ENCODE measurements at places on chromosomes 3 and 15. TPM values are rescaled to one million over a fixed set of nuclear protein-coding genes. Genes with fewer than 3 reads are reported as not detected.

DNA sequence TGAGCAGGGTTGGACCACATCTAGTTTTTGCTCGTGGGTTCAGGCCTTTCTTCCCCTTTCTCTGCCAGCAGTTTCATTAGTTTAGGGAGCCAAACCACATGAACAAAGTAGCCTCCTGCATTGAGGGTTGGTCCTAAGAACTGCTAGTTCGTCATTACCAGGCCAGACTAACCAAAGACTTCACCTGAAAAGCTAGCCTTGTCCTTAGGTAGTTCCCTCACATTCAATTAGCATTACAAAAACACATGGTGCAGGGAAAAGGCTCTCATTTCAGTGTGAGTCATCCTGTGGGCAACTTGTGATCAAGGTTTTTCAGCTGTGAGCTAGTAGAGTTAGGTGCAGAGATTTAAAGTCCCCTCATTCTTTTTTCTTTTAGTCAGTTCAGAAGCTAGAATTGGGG lies 279.3 kb upstream of the CTNNB1 start:
- H3K27ac ChIP-seq = no peak overlapping the region
- no peaks in the 10 kb centered on the region for H3K36me3 ChIP-seq
- peaks cover 2% of the 10 kb centered on the region for H3K4me1 ChIP-seq
- DNase-seq = no peak

- H3K4me1 ChIP-seq = peaks cover 2% of the 10 kb centered on the region
- no peaks in the 10 kb centered on the region for H3K36me3 ChIP-seq
- H3K27me3 ChIP-seq = no peaks in the 10 kb centered on the region
- no peak overlapping the region for H3K4me3 ChIP-seq
Observed at GRCh38 chr3:167867981-167868380, 132.5 kb downstream of the SERPINI1 start.

KIF15 gene
- total RNA-seq = 0.81 TPM

- no peak for DNase-seq
- H3K27me3 ChIP-seq = no peaks in the 10 kb centered on the region
- H3K36me3 ChIP-seq = no peaks in the 10 kb centered on the region
- H3K27ac ChIP-seq = no peak overlapping the region
- no peak overlapping the region for H3K4me3 ChIP-seq
Observed at GRCh38 chr15:57767481-57767880, 61.0 kb downstream of the POLR2M start.

GRCh38 chr3:151479452-151479851 lies 18.6 kb upstream of the IGSF10 start:
- H3K4me3 ChIP-seq = no peak overlapping the region
- H3K4me1 ChIP-seq = no peaks in the 10 kb centered on the region
- H3K36me3 ChIP-seq = no peaks in the 10 kb centered on the region

- H3K4me3 ChIP-seq = no peak overlapping the region
- no peak for DNase-seq
- no peaks in the 10 kb centered on the region for H3K27me3 ChIP-seq
- no peak overlapping the region for H3K27ac ChIP-seq
Observed at GRCh38 chr3:58429657-58430056, 4.0 kb downstream of the PDHB start.

DZIP1L gene
- 8.1 TPM for total RNA-seq

- H3K27ac ChIP-seq = no peak overlapping the region
- H3K36me3 ChIP-seq = no peaks in the 10 kb centered on the region
Observed at GRCh38 chr3:160112481-160112880, 112.7 kb upstream of the C3orf80 start.

ZNF80 gene
- total RNA-seq = not detected

DNA sequence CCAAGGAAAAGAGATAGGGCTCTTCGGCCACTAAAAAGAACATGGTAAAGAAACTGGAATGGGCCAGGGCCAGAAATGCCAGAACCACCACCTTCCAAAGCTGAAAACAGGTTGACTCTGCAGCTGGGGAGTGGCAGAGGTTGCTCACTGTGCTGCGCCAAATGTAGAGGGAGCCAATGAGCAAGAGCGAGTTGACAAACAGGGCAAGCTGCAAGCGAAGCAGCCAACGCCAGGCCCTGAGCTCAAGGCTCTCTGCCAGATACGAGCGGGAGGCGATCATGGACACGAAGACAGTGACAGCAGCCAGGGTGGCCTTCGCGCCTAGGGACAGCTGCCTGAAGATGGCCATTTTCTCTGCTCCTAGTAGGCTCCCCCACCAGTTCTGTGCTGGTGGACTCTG lies 3.1 kb downstream of the GLB1 start:
- H3K36me3 ChIP-seq = peaks cover 22% of the 10 kb centered on the region
- H3K4me1 ChIP-seq = peaks cover 13% of the 10 kb centered on the region
- H3K27ac ChIP-seq = no peak overlapping the region
- no peak overlapping the region for H3K4me3 ChIP-seq
- H3K27me3 ChIP-seq = no peaks in the 10 kb centered on the region

GRCh38 chr15:65400760-65401610 lies 21.8 kb downstream of the IGDCC4 start:
- no peak overlapping the region for H3K27ac ChIP-seq
- peaks cover 20% of the 10 kb centered on the region for H3K27me3 ChIP-seq
- DNase-seq = peak; percentile 77

C3orf20 gene
- total RNA-seq = 0.14 TPM

GRCh38 chr15:58002338-58003126 lies 63.0 kb downstream of the ALDH1A2 start:
- no peaks in the 10 kb centered on the region for H3K4me1 ChIP-seq
- H3K27ac ChIP-seq = no peak overlapping the region
- no peak for DNase-seq
- H3K36me3 ChIP-seq = no peaks in the 10 kb centered on the region
- peaks cover 3% of the 10 kb centered on the region for H3K27me3 ChIP-seq

- peaks cover 16% of the 10 kb centered on the region for H3K4me1 ChIP-seq
- no peaks in the 10 kb centered on the region for H3K36me3 ChIP-seq
- H3K27me3 ChIP-seq = no peaks in the 10 kb centered on the region
- no peak overlapping the region for H3K27ac ChIP-seq
- no peak overlapping the region for H3K4me3 ChIP-seq
Observed at GRCh38 chr15:93052090-93052879, 36.7 kb downstream of the RGMA start.

DNA sequence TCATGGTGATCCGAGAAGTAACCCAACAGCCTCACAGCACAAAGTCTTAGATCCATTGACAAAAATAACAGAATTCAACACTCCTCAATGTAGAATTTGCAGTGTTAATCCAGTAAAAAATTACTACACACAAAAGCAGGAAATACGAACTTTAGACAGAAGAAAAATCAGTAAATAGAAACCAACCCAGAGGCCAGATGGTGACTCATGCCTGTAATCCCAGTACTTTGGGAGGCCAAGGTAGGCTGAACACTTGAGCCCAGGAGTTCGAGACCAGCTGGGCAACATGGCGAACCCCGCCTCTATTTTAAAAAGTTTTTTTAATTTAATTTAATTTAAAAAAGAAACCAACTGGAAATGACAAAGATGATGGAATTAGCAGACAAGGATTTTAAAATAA lies 36.1 kb downstream of the SELENOT start:
- H3K27me3 ChIP-seq = no peaks in the 10 kb centered on the region
- no peaks in the 10 kb centered on the region for H3K36me3 ChIP-seq

EDEM1 gene
- total RNA-seq = 88.6 TPM

SLC51B gene
- 3.8 TPM for total RNA-seq

DNA sequence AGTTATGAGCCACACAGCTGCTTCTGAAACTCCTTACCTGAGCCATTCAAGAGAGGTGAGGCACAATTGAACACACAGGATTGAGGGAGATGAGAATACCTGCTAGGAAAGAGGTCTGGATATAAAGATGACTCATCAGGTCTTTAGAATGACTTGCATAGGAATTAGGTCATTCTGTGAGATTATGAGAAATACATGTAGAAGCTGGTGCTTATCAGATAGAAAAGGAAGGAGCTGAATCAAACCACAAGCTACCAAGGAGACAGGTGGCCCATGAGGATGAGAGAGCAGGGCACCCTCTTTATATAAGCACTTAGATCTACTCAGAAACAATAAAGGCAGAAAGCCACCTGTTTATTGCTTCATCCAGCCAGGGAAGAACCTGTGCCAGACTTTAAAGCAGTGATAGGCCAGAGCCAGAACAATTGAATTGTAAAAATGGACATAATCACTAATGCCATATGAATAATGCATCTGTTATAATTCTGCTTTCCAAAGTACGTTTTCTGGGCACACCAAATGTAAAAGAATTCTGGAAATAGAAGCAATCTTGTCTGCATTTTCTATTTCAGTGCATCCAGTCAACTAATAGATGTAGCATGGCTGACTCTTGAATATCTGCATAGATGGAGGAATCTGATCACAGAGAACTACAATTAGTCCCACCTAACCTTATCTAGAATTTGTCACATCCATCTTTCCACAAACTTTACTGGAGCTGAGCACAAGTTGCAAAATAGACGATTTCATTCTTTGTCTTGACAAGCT lies 74.9 kb downstream of the PIK3R4 start:
- H3K4me1 ChIP-seq = no peaks in the 10 kb centered on the region
- DNase-seq = no peak
- no peak overlapping the region for H3K4me3 ChIP-seq
- peaks cover 38% of the 10 kb centered on the region for H3K36me3 ChIP-seq
- no peaks in the 10 kb centered on the region for H3K27me3 ChIP-seq

ZNF385D gene
- 9.4 TPM for total RNA-seq

DNA sequence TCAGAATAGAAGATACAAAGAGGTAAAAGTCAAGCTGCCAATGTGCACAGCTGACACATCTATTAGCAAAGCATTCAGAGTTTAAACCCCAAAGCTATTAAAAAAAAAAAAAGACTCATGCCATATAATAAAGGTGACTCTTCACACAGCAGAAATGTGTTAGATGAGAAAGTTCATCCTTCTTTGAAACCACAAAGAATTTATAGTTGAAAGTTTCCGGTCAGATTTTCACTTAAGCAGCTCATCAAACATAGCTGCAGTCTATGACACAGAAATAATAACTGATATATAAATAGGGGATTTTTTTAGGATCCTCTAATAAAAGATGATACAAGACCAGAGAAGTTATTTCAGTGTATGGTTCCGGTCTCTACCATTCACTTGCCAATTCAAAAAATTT lies 76.6 kb downstream of the WWTR1 start:
- no peaks in the 10 kb centered on the region for H3K36me3 ChIP-seq
- no peaks in the 10 kb centered on the region for H3K27me3 ChIP-seq
- H3K4me1 ChIP-seq = peaks cover 63% of the 10 kb centered on the region
- H3K27ac ChIP-seq = no peak overlapping the region

ADAMTS9 gene
- total RNA-seq = 30.1 TPM

VGLL3 gene
- 61.5 TPM for total RNA-seq

TNFSF10 gene
- total RNA-seq = 140 TPM

FYCO1 gene
- 47.3 TPM for total RNA-seq

TLR9 gene
- total RNA-seq = 0.87 TPM

DNA sequence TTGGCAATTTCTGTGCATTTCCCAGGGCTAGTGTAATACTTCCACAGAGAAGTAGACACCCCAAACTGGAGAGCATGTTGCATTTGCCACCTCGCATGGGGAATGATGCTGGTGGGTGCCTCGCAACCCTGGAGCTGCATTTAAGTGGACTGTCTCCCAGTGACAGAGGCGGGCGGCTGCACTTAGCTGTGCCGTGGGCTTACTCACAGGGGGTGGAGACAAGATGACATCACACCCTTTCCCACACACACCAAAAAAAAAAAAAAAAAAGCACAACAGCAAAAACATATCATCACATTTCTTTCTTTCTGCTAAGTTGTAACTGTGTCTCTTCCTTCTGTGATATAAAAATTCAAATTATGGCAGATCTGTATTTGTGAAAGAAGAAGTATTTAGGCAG lies at the start of gene ABI3BP:
Gene ABI3BP (minus strand): TSS at position 113 of the 400 bp plus-strand sequence. CDS start 37 bp downstream, at position 76.
- H3K36me3 ChIP-seq = no peaks in the 10 kb centered on the region
- peak; percentile 70 for DNase-seq
- peak within 1 kb of the TSS; percentile 76 for H3K27ac ChIP-seq
- peaks cover 7% of the 10 kb centered on the region for H3K4me1 ChIP-seq
- no peaks in the 10 kb centered on the region for H3K27me3 ChIP-seq
- H3K4me3 ChIP-seq = peak within 1 kb of the TSS; percentile 49

ASB14 gene
- not detected for total RNA-seq

PIGB gene
- 8.6 TPM for total RNA-seq

GRCh38 chr3:195893916-195894465 lies 14.4 kb downstream of the TNK2 start:
- H3K4me3 ChIP-seq = no peak overlapping the region
- no peak overlapping the region for H3K27ac ChIP-seq
- DNase-seq = no peak
- H3K4me1 ChIP-seq = peaks cover 49% of the 10 kb centered on the region

- no peak for DNase-seq
- no peaks in the 10 kb centered on the region for H3K4me1 ChIP-seq
- H3K4me3 ChIP-seq = no peak overlapping the region
- no peaks in the 10 kb centered on the region for H3K36me3 ChIP-seq
- H3K27me3 ChIP-seq = no peaks in the 10 kb centered on the region
Observed at GRCh38 chr3:178058629-178059028, 477.6 kb upstream of the KCNMB2 start.

GRCh38 chr15:65963911-65964482 lies 94.7 kb downstream of the RAB11A start:
- no peak overlapping the region for H3K27ac ChIP-seq
- no peak for DNase-seq
- no peaks in the 10 kb centered on the region for H3K4me1 ChIP-seq
- no peaks in the 10 kb centered on the region for H3K36me3 ChIP-seq
- H3K27me3 ChIP-seq = peaks cover 13% of the 10 kb centered on the region

DNA sequence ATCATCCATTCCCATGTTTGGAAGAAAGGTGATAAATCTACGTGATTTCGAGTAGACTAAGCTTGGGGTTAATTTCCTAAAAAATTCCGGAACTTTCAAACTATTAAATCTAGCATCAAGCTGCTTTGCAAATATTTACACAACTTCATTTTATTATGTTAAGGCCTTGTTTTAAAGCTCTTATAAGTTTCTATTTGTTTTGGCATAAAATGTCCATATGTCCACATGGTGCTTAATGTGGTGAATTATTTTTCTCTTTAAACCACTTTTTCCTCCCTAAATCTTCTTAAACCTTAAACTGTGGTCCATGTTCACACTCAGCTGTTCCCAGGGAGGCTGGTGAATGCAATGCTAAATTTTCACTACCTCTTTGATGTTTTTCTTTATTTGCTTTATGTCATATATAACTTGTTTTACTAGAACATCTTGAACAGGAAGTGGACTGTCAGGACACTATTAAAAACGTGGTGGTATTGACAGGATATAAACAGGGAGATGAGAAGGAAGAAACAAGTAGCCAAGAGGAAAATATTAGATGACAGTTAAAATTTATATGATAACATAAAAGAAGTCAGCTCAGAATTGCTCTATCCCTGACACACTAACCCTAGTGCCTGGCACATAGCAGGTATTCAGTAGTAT lies 72.5 kb upstream of the AGTR1 start:
- no peaks in the 10 kb centered on the region for H3K27me3 ChIP-seq
- no peak overlapping the region for H3K4me3 ChIP-seq
- no peak overlapping the region for H3K27ac ChIP-seq
- no peaks in the 10 kb centered on the region for H3K4me1 ChIP-seq
- no peak for DNase-seq

DNA sequence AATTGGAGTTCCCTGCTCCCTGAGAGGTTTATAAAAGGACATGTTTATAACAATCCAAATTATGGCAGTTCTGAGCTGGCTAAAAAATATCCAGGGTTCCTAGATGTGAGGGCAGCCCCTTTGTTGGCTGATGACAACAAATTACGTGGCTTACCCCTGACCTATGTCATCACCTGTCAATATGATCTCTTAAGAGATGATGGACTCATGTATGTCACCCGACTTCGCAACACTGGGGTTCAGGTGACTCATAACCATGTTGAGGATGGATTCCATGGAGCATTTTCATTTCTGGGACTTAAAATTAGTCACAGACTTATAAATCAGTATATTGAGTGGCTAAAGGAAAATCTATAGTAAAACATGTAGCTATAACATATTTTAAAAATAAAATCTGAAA lies 13.9 kb downstream of the AADAC start:
- no peaks in the 10 kb centered on the region for H3K27me3 ChIP-seq
- H3K27ac ChIP-seq = no peak overlapping the region
- no peaks in the 10 kb centered on the region for H3K36me3 ChIP-seq
- H3K4me3 ChIP-seq = no peak overlapping the region
- DNase-seq = no peak

OSTN gene
- total RNA-seq = not detected
